ENCODE measurements at places on chromosomes 16 and 17.

GRCh38 chr16:89949756-89950155 is 1.2 kb downstream of the DEF8 start:
- no peak for DNase-seq

GRCh38 chr16:48352648-48353390 is 32.4 kb downstream of the SIAH1 start:
- no peak for DNase-seq

DNA sequence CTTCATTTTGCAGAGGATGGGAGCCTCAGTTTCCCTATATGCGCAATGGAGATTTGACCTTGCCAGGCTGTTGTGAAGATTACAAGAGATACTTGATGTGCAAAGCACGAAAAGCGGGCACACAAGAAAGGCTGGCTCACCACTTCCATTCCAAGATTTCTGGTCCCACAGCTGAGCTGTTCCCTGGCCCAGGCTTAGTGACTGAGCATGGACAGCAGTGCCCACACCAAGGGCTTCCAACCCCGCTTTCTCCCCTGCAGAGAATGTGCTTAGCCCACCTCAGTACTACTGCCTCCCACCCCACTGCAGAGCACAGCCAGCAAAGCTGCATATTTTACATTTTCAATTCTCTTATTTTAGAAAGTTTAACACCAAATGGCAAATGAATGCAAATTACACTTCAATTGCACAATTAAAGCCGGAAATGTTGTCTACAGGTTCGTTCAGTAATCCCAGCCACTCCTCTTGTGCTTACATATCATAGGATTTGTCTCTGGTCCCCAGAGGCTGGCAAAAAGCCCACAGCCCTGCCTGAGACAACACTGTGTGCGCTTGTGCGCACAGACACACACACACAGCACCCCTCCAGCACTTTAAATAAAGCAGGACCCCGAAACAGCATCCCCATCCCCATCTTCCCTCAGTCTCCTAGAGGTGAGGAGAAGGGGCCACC is 51.8 kb downstream of the VAC14 start:
- peak; percentile 21 for DNase-seq

DNA sequence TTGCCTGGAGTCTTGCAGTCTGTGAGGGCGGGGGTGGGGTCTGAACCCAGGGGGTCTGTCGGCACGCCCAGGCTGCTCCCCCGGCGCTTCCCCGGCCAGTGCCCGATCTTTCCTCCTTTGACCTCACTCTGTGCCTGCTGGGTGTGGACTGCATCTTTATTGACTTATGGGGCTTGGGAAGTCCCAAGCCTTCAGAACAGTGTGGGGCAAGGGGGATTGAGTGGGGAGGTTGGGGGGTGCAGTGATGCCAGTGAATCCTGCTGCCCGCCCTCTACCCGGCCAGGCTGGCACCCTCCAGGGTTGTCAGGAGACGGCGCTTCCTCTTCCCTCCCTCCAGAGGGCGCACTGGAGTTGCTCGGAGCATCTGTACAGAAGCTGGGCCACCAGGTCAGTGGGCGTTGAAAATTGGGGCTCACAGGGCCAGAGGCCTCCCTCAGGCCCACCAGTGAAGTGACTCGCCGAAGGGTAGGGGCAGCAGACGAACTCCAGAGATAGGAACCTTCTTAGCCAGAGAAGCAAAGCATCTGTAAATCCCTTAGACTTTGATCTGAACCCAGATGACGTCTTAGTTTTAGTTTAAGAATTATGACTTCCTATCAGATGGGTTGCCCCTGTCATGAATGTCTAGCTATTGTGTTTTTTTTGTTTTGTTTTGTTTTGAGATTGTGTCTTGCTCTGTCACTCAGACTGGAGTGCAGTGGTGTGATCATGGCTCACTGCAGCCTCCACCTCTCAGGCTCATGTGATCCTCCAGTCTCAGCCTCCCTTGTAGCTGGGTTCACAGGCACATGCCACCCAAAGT is 184.8 kb upstream of the CIBAR2 start:
- peak; percentile 27 for DNase-seq

- DNase-seq, result no peak
Observed at GRCh38 chr17:80527016-80527645, 17.5 kb upstream of the RPTOR start.

DNA sequence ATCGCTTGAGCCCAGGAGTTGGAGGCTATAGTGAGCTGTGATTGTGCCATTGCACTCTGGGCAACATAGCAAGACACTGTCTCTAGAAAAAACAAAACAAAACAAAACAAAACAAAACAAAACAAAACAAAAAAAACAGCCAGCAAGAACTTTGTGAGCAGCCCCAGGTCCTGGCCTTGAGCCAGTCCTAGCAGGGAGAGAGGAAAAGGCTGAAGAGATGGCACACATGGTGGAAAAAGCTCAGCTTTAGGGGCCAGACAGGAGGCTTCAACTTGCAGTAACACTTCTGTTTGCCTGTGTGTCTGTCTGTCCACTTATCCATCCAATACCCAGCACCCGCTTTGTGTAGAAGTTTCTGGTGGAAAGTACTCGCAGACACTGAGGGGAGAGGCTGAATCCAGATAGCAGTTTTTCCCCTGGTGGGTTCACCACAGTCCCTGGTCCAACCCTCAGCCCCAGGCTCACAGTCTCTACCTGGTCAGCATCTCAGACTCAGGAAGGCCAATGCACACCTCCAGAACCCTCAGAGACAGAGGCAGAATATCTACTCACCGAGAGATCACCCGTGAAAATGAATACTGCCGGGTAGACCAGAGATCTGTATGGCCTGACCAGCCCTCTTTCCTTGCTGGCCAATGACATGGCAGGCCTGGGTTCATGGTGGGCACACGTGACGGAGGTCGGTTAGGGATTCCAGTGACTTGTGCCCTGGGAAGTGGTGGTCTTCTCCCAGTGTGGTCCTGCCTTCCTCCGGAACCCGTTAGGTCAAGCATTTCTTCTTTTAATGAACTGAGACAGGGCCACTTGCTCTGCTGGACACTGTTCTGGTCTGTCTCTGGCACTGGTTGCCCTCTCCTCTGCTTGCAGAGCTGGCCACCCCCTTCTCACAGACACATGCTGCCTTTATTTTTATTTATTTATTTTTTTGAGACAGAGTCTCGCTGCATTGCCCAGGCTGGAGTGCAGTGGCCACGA is 79.5 kb upstream of the DNAJA2 start:
- DNase-seq, result no peak

- DNase-seq, result no peak
Observed at GRCh38 chr17:64356304-64356686, 34.4 kb downstream of the PECAM1 start.

- no peak for DNase-seq
Observed at GRCh38 chr16:50166511-50167500, 13.7 kb downstream of the TENT4B start.

- no peak for DNase-seq
Observed at GRCh38 chr17:69447726-69448125, 33.2 kb downstream of the MAP2K6 start.

DNA sequence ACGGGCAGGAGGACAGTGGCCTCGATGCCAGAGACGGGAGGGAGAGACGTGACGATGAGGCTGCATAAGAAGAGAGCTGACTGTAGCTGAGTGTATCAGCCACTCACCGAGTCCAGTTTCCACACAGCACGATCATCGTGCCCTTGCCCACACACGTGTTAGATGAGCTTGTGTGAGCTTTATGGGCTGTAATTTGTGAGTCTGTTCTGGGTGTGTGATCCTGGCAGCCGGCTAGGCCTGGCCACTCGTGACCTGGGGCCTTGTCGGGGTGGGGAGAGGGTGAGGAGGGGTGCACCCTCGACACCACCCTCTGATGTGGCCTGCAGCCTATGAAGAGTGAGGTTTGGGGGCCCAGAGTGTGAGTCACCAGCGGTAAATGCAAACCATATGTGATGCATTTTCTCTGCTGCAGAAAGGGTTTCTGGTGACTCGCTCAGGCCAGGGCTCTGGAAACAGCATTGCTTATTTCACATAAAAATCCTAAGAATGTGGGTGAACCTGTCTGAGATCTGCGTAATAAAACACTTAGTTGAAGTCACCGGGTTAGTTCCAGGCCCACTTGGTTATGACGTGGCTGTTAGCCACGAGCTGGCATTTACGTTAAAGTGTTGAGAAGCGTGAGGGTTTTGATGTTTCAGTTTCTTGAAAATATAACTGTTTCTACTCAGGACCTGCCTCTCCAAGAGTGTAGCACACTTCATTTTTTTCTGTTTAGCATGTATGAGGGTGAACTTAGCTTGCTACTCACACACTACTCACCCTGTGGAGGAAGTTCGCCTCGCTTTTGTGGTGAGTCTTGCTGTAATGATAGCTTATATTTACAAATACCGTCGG is 4.2 kb downstream of the METRNL start:
- no peak for DNase-seq

- no peak for DNase-seq
Observed at GRCh38 chr17:20089756-20090547, 80.8 kb downstream of the SPECC1 start.

DNA sequence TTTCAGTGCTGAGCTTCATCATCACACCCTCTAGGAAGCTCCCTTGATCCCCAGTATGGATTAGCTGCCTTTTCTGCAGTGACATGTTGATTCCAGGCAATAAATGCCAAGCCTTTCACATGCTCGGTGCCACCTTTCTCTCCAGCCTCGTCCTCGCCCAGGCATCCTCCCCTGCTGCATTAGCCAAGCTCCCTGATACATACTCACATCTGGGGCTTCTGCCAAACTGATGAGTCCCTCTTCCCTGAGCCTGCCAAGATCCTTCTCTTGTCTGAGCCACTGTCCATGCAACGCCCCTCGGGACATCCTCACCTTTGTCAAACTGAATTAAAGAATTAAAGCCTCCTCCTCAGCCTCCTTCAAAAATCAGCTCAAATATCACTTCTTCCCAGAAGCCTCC is 538.5 kb upstream of the CDH11 start:
- no peak for DNase-seq

GRCh38 chr16:11586378-11586855 is 302 bp downstream of the LITAF start:
- DNase-seq, result no peak
